Activated CD4-positive, alpha-beta T cell treated with anti-CD3 and anti-CD28 coated beads for 24 hours (primary cell): ENCODE measurements at places on chromosomes 3 and 15.

DNA sequence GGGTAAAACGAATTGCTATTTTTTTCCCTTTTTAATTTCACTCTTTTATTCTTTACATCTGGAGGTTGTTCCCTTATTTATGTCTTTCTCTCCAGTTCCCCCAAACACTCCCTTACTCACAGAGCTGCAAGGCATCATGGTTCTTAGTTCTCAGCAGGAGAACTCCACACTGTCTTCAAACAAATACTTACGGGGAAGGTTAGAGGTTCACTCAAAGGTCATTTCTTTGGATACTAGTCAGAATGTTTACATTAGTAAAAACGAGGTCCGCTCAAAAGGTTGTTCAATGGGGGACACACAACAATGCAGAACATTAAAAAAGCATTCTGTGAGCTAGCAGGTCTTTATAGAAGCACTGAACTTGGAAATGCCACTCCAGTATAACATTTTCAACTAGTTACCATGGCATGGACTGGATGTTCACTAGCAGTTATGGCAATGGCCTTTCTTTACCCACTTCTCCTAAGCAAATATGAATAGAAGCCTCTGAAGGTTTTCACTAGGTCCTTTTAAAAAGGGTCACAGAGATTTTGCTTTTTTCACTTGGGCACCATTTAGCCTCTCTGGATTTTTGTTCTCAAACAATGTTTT is 201.7 kb downstream of the MEIS2 start:
- DNase-seq = no peak

DNA sequence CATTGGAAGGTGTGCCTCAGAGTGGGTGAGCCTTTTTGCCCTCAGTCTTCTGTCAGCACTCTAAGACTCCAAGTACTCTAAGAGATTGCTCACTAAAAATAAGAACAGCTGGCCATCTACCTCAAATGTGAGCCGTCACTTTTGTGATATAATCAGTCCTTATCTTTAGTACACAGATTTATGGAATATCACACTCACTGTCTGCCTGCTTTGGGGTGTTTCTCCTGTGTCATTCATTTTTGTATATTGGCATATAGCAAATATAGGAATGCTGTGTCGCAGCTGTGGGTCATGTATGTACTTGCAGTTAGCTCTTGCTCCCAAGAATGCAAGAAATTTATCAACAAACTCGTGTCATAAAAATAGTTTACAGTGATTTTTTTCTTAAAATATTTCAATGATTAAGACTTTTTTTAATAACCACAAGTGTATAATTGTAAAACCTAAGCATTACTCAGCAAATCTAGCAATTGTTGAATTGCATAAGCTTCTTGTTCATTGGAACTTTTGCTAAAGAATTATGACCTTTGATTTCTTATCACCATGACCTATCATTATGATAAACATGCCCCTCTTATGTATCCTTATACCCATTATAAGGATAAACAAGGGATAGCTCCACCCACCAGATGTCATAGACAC is 18.8 kb downstream of the SETD5 start:
- no peak for DNase-seq

DNA sequence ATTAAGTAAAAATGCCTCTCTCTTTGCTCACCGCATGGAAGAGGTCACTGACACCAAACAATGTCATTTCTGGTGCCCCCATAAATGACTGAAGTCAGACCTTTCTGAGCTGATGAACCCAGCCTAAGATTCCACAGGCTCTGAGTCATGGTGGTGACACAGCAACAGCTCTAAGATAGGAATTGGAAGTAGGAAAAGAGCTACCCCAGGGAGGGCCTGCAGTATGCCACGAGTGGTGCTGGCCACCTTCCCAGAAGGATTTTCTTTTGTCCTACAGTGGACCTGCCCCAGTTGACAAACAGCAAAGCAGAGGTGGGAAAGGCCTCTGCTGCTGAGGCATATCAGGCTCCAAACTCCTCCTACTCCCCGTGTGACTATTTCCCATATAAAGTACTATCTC is 208.1 kb downstream of the MINAR1 start:
- DNase-seq = no peak

GRCh38 chr3:17730318-17730967 is 12.0 kb downstream of the TBC1D5 start:
- no peak for DNase-seq

- no peak for DNase-seq
These were observed 470.4 kb downstream of the ROBO1 start for GRCh38 chr3:79297245-79297960.

DNA sequence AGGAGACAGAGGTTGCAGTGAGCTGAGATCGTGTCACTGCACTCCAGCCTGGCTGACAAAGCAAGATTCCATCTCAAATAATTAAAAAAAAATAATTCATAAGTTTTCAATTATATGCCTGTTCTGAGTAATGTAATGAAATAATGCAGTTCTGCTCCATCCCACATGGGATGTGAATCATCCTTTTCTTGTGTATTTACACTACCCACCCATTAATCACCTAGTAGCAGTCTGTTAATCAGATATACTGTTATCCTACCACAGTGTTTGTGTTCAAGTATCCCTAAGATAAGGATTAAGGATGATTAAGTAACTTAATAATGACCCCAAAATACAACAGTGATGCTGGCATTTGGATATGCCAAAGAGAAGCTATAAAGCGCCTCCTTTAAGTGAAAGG is 38.8 kb downstream of the PIGB start:
- DNase-seq = no peak

DNA sequence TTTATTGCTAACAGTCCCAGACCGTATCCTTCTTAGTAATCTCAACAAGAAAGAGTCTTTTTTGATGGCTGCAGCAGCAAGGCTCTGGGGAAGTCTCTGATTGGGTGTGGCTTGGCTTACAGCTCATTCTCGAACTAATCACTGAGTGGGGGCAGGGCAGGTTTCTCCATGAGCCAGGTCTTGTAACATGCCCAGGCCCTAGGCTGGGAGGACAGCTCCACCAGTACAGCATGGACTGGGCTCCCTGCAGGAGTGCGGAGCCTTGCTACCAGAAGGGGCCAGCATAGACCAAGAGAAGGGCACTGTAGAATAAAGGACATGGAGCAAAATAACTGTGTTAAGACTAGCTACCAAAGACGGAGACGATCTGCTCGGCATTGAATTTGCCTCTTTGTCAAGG is 7.2 kb downstream of the CD276 start:
- DNase-seq = no peak

- DNase-seq = peak; percentile 71
These were observed 26.3 kb downstream of the NR2F2 start for GRCh38 chr15:96356494-96357455.

GRCh38 chr15:36428102-36428845 is 151.2 kb upstream of the CDIN1 start:
- DNase-seq = no peak

DNA sequence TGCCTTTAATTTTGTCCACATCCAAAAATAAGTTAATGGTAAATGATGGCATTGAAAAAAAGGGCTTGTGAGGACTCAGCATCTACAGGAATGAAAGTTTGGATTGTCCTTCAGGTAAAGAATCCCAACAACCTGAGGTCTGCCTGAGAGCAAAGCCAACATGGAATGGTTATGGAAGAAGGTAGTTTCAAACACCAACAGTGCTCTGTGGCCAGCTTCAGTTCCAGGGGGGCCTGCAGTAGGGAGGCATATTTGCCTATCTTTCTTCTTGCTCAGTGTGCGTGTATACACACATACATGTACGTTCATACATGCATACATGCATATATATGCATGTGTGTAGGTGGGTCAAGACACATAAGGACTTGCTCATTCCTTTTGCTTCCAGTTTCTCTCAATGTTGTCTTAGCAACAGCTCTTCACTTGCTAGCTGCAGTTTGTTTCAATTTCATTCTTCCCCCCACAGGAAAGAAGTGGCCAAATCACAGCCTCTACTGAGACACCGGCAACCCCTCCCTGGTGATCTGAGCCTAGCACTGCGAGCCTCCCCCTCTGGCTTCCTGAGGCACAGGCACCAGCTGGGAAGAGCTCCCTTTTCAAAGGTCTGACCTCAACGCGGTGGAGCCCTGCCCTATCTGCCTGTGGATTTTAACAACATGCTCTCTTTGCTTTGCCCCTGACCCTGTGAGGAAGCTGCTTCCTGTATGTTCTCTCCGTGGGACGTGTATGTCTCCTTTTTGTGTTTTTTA is 146.2 kb downstream of the KLF13 start:
- peak; percentile 30 for DNase-seq
